DMS79 treated with DMSO at 0.1 percent for 48 hours (cell line): ENCODE measurements at places on chromosomes 12 and 14.

DNA sequence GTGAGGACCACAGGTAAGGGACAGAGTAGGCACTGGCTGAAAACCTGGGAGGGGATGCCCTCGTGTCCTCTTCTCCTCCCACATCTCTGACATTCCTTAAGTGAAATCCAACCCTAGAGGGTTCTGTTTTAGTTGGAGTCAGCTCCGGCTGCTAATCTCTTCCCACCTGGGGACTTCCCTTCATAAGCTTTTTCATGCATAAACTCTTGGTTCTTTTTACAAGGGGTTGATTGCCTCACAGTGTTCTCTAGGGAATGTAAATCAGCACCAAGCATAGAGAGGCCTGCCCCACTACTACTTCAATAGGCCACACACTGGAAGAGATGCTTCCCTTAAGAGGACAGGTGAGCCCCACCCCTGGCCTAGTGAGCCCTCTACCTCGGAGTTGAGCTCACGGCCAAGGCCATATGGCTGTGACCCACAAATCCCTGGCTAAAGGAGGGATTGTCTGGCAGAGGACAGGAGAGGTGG, 3.2 kb upstream of the SYNDIG1L start:
- DNase-seq: no peak

DNA sequence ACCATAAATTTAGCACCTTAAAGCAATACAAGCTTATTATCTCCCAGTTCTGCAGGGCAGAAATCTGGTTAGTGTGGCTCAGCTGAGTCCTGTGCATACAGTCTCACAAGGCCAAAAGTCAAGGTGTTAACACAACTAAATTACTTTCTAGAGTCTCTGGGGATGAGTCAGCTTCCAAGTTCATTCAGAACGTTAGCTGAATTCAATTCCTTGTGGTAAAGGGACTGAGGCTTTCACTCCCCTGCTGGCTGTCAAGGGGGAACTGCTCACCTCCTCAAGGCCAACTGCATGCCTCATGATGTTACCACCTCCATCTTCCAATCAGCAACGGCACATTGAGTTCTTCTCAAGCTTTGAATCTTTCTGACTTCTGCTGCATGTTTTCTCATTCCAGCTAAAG, 27.6 kb downstream of the EML5 start:
- DNase-seq: no peak

- DNase-seq: no peak
Observed at GRCh38 chr12:53789570-53789969, 37.8 kb upstream of the CISTR start.

DNA sequence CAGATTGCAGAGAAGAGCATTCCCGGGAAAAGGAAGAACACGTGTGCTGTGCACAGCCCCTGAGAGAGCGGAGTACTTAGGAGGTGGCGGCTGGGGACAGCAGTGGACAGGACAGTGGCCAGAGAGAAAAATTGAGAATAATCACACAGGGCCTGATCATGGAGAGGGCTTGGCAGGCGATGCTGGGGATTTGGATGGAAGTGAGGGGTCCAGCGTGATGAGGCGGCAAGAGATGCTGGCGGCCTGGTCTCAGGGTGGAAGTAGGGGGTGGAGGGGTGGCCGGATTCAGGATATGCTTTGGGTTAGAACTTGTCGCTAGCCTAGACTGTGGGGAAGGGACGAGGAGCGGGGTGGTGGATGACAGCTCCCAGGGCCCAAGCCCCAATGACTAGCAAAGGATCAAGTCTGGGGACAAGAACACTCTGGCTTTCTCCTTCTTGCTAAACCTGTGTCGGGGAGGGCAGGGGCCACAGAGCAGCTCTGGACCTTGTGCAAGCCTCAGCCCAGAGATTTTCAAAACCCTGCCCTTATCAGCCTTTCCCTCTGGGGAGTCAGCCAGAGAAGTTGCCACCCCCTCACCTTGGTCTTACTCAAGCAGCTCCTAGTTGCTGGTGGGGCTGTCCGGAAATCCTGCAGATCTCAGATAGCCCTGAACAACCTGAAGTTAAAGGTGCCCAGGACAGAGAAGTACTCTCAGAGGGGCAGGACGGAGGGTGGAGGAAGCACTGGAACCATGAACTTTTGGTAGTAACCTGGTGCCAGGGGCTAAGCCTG, 1.3 kb downstream of the HVCN1 start:
- DNase-seq: no peak

DNA sequence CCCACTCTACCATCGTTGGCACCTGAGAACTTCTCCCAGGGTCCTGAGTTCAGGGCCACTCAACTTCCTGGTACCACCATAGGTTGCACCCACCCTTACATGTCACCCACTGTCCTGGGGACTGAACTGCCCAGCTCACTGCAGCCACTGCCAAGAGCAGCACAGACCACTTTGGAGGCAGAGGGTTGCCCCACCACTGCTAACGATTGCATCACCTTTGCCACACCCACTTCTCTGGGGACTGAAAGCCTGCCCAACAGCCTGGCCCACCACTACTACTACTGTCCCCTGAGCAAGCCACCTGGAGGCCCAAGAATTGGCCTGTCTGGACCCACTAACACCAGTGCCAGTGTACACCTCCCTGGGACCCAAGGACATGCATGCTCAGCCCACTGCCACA, 27.6 kb downstream of the CACNA2D4 start:
- no peak for DNase-seq

GRCh38 chr12:98221243-98221808, 294.1 kb upstream of the TMPO start:
- DNase-seq: no peak

DNA sequence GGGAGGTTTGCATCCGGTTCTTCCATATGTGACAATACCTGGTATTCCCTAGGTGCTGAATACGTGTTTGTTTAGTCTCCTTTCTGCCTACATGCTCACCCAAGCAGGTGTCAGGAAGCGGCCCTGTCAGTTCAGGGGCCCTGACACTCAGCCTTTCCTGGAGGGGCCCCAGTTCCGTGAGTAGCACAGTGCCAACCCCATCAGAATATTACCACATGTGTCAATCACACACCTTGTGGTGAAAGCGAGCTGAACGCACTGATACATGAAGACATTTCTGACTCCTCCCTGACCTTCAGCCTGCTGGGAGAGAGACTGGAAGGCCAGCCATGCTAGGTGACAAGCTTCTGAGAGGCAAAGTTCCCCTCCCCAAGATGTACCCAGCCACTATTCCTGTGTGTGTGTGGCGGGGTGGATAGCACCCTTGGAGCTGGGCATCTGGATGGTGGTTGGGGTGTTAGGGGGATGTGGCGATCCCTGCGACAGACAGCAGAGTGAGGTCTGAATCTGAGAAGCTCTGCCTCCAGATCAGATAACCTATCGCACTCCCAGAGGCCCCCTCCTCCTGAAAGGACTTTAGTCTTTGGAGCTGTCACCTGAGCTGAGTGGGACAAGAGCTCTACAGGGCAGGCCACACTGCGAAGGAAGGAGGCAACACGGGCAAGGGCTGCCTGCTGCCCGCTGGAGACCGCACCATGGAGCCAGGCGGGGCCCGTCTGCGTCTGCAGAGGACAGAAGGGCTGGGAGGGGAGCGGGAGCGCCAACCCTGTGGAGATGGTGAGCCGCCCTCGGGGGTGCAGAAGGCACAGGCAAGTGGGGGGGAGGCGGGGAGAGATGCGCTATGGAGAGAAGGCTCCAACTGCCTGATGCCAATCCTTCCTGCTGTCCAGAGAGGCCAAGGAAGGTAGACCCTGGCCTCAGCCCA, at the start of gene SOAT2:
SOAT2 (plus strand) TSS at position 604 of the 925 bp plus-strand sequence; CDS start at position 696, 92 bp downstream.
- DNase-seq: no peak

DNA sequence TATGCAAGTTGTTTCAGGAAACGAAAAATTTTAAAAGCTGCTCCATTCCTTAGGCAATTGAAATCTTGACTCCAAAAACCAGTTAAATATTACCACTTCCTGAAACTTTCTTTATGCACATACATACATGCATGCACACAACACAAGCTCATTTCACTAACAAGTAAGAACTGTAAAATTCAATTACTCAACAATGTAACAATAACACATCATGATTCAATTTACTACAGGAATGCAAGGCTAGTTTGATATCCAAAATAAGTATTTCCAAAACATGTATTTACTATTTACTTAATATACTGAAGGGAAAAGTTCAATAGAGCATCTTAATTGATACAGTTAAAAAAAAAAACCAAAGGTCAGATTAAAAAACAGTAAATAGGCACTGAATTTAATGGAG, 19.6 kb downstream of the NAP1L1 start:
- DNase-seq: no peak

GRCh38 chr14:64266239-64266638, 27.9 kb downstream of the ESR2 start:
- no peak for DNase-seq

DNA sequence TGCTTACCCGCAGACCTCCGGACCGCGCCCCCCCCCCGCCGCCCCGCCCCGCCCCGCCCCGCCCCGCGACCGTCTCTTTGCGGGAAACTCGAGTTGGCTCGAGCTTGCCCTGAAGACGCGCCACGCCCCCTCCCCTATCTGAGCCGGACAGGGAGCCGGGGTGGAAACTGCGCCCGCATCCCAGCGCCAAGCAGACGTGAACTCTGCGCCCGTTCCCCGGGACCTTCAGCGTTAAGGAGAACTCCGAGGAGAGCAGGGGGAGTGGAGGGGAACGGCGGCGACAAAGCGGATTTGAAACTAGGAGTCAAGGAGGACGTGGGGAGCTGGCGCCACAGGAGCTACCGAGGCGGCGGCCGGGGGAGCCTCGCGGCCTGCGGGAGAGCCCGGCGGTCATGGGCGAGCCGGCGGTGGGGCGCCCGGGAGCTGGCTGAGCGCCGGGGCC, at the start of gene KCNK13:
KCNK13 (plus strand) TSS at position 310 of the 442 bp plus-strand sequence. CDS start 212 bp downstream, outside the sequence.
- DNase-seq: peak; percentile 27

- no peak for DNase-seq
Observed at GRCh38 chr14:90140956-90141316, 79.1 kb downstream of the KCNK13 start.

- peak; percentile 88 for DNase-seq
Observed at GRCh38 chr14:95523815-95524448, 7.5 kb upstream of the SYNE3 start.

DNA sequence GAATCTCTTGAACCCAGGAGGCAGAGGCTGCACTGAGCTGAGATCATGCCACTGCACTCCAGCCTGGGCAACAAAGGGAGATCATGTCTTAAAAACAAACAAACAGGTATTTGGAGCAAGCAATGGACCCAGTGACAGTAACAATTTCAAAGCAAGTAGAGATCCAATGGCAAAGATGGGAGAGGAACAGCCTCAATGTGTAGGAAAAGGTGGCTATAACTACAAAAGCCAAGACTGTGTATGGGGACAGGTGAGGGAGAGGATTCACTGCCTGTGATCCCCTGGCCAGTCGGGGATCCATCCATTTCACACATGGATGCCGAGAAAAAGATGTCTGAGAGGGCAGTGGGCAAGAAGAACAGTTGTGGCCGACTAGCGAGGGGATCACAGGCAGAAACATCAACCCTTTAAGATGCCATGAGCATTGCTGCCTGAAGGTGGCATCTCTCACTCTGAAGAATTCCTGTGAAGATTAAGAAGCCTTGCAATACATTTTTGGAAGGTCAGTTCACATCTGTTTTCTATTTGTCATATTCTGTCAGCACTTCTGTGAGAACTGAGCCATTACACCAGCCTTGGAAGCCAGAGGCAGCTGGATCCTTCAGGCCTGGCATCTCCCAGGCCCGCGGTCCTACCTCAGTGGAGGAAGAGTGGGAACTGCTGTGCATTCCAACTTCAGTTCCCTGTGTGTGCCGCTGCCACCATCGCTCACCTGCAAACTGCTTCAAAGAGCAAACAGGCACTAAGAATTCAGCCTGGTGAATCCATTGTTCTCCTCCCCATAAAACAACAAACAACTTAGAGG, 54.5 kb upstream of the FRS2 start:
- DNase-seq: peak; percentile 22

GRCh38 chr14:85873006-85873405, 343.1 kb downstream of the FLRT2 start:
- DNase-seq: peak; percentile 33

DNA sequence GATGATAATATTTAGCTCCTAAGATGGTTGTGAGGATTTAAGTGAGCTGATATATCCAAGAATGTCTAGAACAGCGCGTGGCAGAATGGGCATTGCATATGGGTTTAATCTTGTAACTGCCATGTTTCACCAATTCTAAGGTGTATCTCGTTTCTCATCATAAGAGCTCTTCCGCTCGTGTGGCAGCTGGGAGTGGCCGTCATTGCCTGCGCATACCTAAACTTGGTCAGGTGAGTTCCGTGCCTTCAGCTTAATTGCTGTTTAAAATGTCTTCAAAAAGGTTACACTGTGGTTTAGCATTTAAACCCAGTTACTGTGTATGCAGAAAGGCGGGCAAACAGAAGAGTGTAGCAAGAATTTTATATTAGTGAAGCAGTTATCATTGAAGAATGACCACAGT, 4.5 kb upstream of the AQP2 start:
- DNase-seq: peak; percentile 56

GRCh38 chr12:107822356-107822755, 47.9 kb downstream of the ASCL4 start:
- no peak for DNase-seq

- DNase-seq: no peak
Observed at GRCh38 chr12:130119241-130119861, 42.9 kb upstream of the FZD10 start.

- no peak for DNase-seq
Observed at GRCh38 chr12:119665164-119665929, 2.6 kb upstream of the PRKAB1 start.

GRCh38 chr14:78313499-78313898, 143.3 kb downstream of the NRXN3 start:
- no peak for DNase-seq

DNA sequence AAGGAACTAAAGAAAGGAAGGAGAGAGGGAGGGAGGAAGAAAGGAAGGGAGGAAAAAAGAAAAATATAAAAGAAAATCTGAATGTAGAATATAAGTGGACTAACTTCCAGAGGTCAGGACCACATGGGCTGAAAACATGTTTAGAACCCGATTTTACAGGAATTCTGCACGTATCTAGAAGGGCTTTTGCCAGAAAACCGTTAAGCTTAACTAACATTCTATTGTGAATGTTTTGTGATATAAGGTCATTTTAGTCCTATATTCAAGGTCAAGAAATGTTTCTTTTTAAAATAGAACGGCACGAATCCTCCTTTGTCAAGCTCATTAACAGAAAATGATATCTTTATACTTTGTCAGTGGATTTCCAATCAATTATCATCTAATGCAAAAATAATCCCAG, 13.1 kb downstream of the PTCSC3 start:
- no peak for DNase-seq

DNA sequence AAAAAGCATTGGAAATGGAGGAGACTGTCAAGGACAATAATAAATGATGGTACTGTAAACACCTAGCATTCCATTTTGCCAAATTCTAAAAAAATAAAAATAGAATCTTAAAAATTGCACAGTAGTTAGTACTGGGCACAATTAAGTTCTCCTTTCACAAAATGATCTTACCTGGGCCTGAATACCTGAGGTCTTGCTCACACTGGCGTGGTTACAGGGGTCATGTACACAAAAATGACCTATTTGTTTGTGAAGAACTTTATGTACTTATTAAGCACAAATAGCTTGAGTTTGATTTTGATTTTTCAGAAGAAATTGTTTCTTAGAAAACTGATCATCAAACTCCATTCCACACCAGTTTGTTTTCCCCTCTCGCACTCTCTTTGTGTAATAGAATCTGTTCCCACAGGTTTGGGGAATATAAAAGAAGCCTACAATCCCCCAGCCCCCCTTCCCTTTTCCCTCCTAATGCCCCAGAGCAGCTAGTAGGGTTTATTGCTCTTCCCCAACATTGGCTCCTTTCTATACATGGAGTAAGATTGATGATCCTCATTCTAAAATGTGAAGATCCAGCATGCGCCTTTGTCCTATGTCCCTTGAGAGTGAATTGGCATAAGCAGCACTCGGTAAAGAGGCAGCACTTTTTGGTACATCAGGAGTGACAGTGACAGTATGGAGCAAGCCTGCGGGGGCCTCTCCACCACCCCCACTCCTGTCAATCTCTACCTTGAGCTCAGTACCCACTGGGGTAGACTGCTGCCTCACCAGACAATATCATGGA, 204.3 kb downstream of the ASCL1 start:
- no peak for DNase-seq

GRCh38 chr14:82872494-82872893, 1338.8 kb upstream of the SEL1L start:
- DNase-seq: no peak
